Common myeloid progenitor, CD34-positive (primary cell): ENCODE measurements at places on chromosomes 1 and 21.

GRCh38 chr1:8938232-8938999, 7.3 kb upstream of the CA6 start:
- DNase-seq: peak; percentile 59

- no peak for DNase-seq
These were observed at the start of gene ATP1A2 for GRCh38 chr1:160115545-160116282. ATP1A2 (plus strand) TSS chr1:160115759; CDS start chr1:160115862, 103 bp downstream.

GRCh38 chr21:17372200-17372599, 140.6 kb upstream of the CXADR start:
- DNase-seq: no peak

- DNase-seq: no peak
These were observed 122.3 kb upstream of the TMPRSS2 start for GRCh38 chr21:41630249-41630648.

- peak; percentile 25 for DNase-seq
These were observed 1.3 kb upstream of the LYST start for GRCh38 chr1:235867903-235868469.

DNA sequence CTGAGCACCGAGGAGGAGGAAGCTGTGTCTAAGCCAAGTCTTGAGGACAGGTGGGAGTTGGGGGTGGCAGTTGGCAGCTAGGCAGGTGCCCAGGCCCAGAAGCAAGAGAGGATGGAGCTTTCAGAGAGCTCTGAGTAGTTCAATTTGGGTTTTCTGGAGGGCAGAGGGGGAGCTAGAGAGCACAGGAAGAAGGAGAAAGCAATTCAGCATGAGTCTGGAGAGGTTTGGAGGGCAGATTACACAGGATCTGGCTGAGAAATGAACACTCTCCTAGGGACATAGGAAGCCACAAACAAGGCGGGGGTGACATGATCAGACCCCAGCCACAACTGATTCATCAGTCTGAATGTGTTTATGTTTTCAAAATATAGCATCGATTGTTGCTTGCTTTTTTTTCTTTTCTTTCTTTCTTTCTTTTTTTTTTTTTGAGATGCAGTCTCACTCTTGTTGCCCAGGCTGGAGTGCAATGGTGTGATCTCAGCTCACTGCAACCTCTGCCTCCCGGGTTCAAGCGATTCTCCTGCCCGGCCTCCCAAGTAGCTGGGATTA, 23.8 kb downstream of the PTPRF start:
- peak; percentile 84 for DNase-seq

DNA sequence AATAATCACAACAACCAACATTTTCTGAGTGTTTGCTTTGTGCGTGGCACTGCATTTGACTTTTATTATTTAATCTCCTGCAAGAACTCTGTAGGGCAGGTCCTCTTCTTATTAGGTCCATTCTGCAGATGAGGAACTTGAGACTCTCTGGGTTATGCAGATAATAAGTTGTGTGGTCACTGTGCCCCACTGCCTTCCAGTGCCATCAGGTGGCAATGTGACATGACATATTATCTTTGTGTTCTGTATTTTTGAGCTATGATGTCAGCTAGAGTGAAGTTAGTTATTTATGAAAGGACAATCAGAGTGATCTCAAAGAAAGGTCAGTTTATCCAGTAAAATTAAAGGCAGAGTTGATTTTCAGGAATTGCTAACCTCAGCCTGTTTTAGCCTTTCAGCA, 196.0 kb downstream of the FMN2 start:
- DNase-seq: no peak

DNA sequence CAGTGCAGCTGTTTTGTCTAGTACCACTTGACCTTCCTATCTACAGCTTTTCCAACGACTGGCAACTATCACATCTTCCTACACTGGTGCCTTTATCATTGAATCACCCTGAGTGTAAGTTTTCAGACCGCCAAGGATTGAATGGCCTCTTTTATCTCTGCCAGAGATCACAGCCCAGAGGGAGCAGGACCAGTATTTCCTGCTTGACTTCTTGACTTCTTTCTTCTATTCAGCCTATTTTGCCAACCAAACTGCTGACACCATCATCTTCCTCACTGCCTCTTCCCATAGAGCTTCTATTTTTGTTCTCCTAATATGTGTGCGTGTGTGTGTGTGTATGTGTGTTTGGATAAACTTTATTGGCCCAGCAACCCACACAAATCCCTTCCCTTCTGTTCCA, 53.8 kb downstream of the SERBP1 start:
- DNase-seq: no peak

- DNase-seq: no peak
These were observed 71.2 kb downstream of the PLA2G4A start for GRCh38 chr1:186899977-186900376.

DNA sequence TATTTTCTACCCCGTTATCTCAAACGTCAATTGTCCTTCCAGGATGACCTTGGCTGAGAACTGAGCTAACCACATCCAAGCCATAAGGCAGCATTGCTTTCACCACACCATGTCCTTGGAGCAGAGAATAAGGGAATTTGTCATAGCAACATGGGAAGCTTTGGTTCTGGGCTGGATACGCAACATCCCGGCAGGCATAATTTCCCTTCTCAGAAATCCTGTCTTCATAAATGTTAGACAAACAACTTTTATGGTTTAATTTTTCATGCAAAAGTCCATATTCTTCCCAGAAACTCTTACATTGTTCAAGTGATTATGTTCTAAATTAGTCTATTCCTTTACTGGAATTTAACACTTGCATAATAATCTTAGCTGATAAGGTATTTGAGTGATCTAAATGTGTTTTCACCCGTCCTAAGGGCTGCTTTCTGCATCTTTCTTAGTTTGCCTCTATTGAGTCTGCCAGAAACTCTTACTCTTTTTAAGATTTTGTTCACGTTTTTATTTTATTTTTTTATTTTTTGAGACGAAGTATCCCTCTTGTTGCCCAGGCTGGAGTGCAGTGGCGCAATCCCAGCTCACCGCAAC, 51.8 kb downstream of the KCNJ15 start:
- no peak for DNase-seq

DNA sequence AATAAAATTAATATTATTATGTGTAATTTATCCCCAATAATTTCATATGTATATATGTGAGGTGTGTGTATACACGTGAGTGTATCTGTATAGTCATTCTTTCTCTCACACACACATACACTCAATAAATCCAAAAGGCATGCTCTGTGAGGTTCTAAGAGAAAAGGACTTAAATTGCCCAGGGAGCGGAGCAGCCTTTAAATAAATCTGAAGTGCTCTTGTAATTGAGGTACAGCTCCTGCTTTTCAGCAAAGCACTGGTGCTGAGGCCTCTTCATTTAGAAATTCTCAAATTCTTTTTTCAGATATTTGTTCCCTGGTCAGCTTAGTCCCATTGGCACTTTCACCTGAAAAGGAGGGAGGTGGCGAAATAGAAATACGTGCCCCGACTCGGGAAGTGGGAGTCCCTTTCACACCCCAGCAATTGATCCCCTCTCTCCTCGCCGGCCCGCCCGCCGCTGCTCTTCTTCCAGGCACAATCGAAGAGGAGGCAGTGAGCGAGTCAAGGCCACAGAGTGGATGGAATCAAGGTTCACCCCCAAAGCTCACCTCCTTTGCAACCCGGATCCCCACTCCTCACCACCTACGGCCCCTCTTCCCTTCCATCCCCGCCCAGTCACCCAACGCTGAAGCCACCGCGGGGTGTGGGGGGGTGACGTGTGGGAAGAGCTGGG, 944 bp downstream of the PLPPR5 start:
- no peak for DNase-seq
